Activated T-cell treated with anti-CD3 and anti-CD28 coated beads for 48 hours (primary cell): ENCODE measurements at places on chromosomes 7 and 10.
A peak's percentile ranks its signal among the peaks of the same experiment; 100 is the strongest.

GRCh38 chr10:75202321-75203045 is 8.1 kb upstream of the VDAC2 start:
- no peak for DNase-seq

GRCh38 chr7:141118767-141119166 is 44.9 kb downstream of the TMEM178B start:
- no peak for DNase-seq

GRCh38 chr10:122171302-122172075 is 99.6 kb upstream of the BTBD16 start:
- DNase-seq = no peak

DNA sequence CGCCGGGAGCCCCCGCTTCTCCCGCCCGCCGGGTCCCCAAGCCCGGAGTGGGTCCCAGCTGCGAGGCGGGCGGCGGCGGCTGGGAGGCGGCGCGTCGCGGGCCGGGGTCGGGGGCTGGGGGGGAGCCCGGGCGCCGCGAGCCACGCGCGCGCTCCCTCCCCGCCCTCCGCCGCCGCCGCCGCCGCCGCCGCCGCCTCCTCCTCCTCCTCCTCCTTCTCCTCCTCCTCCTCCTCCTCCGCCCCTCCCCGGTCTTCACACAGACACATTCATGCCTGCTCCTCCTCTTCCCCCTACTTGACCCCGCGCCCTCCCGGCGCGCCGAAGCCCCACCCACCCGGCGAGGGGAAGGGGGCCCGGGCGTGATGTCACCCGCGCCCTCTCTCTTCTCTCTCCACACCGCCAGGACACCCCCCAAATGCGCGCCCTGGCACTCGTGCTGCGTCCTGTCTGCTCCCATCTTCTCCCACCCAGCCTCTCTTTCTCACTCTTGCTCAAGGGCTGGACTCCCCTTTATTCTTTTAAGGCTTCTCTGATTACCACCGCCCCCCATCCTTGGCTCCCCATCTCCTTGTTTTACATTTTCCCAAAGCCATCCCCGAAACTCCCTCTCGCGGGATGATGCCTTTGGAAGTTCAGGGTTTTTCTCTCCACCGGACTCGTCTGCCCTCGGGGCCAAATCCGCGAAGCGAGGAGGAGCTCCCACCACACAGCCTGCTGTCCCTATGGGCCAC is 967 bp upstream of the GLI3 start:
- no peak for DNase-seq

DNA sequence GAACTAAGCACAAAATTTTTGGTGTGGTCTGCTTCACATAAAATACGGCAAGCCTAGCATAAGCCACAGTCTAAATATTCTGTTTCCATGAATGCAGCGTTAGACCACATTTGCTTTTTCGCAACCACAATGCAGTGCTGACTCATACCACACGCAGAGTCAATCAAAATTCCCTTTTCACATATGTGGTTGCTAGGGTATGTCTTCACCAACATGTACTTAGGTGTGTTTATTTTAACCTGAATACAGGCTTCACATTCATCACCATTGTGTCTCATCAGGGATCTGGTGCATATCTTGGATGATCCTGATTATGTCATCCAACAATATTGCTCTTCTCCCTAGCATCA is 90.8 kb downstream of the CHN2 start:
- DNase-seq = peak; percentile 34

GRCh38 chr10:111277661-111278060 is 200.8 kb downstream of the ADRA2A start:
- no peak for DNase-seq

DNA sequence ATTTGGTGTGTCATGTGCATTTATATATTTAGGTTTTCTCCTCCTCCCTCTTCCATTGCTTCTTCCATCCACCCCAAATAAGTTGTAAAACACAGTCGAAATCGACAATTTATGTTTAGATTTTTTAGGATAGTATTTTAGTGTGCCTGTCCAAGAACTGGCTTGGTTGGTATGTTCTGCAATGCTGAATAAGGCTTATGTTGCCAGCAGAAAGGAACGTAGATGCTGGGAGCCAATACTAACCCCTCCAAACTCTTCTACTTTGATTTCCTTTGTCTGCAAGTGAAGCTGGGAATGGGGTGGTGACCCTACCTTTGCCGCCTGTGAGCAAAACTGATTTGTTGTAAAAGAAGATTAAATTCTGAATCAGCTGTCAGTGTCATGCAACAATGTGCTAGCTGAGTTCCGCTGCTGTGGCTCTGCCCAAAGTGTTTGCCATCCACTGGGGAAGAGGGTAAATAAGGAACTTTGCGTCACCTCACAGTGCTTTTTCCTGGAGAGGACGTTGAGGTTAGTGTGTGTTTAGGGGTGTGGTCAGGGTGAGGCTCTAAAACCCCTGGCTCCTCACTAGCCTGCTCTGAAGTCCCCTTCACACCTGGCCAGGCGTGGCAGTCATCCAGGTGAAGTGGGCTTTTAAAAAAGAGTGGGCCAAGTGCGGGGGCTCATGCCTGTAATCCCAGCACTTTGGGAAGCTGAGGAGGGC is 44.4 kb downstream of the TACC2 start:
- no peak for DNase-seq

GRCh38 chr7:1572111-1572822 is 2.4 kb upstream of the PSMG3 start:
- no peak for DNase-seq

GRCh38 chr10:102714621-102715455 is at the start of gene SFXN2:
Gene SFXN2 (plus strand): TSS chr10:102714636. CDS start chr10:102726637, 12,001 bp downstream.
- DNase-seq = peak; percentile 42

- no peak for DNase-seq
Measured at GRCh38 chr10:122981066-122981464, 864 bp downstream of the PSTK start.

GRCh38 chr10:111996103-111996502 is 187.5 kb downstream of the GPAM start:
- DNase-seq = no peak

DNA sequence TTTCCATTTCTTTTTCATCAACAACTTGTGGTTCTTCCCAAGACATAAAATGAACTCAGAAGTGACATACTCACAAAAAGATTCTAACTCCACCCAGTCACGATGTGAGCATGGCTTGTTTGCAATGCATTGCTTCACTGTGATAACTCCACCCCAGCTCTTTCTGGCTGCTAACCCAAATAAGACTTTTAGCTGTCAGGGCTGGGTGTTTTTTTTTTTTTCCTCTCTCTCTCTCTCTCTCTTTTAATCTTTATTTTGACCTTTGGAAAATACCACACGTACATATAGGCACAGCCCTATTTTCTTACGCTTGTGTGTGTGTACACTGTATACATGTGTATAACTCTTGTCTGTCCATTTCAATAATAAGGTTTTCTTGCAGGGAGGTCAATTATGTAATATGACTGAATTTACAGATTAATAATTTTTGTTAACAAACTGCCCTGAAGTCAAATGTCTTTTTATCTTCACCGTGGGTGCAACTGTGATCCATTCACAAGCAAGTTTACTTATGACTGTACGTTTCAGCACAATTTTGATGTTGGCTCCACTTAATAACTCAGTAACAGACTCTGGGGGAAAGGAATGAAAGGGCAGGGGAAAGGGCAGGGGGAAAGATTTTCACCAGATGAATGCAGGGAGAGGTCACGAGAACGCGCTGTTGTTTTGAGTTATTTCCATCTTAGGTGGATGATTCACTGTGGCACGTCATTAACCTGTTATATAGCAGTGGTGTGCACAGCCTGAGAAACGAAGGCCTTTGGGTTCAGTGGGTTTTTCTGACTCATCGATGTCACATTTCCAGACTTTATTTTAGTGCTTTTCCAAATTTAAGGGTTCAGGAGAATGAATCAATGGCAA is 49.1 kb downstream of the APBB1IP start:
- peak; percentile 50 for DNase-seq

DNA sequence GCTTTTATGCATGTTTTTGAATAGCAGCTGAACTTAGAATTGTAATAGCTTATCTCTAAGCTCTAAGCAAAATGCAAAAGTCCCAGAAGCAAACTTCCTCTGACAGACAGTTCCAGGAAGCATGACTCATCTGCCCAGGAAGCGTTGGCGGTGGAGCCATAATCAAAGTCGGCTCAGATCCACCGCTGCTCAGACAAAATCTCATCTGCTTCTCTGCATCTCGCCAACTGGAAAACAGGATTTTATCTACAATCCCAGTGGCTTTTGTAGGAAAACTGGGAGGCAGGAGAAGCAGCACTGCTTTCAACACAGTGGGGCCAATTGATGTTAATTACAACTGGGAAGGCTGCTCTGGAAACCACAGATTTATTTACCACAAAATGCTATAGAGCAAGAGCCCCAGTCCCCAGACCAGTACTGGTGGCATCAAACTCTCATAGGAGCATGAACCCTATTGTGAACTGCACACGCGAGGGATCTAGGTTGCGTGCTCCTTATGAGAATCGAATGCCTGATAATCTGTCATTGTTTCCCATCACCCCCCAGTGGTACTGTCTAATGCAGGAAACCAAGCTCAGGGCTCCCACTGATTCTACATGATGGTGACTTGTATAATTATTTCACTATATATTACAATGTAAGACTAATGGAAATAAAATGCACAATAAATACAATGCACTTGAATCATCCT is 99.9 kb downstream of the CUBN start:
- peak; percentile 75 for DNase-seq

DNA sequence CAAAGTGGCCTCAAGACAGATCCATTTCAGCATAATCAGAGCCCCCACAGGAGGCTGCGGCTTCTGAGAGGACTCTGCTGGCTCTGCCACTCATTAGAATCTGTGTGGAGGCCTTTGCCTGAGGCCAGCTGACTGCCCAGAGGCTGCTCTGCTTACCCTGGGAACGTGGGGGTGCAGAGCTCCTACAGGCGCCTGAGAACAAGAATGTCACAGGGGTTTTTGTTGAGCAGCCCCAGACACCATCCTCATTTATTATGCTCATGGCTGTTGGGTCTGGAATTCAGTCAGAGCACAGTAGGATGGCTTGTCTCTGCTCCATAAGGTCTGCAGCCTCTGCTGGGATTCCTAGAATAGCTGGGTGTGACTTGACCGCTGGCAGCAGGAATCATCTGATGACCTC is 101.8 kb upstream of the GDF10 start:
- DNase-seq = no peak

GRCh38 chr10:130300608-130301020 is 164.4 kb downstream of the GLRX3 start:
- DNase-seq = peak; percentile 63

- no peak for DNase-seq
Measured at GRCh38 chr10:52226197-52226847, 87.8 kb upstream of the DKK1 start.

DNA sequence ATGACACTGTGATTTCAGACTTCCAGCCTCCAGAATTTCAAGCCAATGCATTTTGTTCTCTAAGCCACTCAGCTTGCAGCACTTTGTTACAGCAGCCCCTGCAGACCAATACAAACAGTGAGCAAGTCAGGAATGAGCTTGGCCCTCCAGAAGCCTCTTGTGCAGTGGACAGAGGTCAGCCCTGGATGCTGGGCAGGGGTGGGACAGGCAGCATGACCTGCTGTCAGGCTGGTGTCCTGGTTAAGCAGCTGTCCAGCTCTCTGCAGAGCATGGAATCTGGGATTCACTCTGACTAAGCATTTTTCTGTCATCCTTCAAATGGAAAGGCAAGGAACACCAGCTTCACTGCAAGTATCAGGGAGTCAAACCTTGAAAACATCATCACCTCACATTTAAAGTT is 85.5 kb upstream of the GDF10 start:
- DNase-seq = no peak

DNA sequence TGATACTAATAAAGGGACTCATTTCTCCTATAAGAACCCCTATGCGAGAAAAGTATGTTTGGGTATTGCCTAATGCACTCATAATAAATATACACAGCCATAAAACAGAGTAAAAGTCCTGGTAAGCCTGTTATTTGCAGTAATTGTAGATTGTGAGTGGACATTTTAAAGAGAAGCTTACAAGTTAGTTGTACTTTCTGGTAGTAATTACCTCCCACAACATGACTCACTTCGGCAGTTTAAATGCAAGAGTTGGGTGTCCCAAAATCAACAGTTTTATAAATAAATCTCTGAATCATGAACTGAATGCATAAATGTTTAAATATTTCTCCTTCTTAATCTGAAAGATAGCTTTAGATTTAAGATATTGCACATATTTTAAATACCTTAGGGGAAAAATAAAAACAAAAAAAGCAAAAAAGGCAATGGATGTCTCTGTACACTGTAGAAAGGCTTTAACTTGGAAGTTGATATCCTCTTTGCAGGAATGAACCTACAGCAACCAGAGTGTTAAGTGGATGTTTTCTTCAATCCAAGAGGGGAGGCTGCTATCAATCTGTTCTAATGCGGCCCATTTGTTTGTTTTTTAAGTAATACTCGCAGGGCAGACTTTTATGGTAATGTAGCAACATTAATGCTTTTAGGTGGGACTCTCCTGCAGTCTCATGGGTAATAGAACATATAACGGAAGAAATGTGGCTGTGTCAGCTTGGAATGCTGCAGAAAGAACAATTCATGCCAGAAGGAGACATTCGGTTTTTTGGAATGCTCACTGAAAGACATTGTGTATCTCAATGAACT is 57.3 kb upstream of the ZEB1 start:
- DNase-seq = no peak

DNA sequence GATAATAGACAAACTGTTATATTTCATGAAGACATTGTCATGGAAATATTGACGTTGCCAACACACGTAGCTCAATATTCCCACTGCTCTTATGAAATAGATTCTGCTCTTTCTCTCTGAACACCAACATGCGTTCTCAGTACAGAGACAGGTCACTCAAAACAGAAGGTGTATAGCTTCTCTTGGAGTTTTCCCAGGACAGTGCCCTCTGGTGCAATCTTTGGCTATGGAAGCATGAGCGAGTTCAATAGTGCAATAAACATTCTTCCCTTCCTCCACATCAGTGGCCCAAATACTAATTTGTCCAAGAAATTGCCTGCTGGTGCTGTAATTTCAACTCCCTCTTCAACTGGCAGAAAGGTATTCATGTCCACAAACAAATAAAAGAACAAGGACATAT is 145.3 kb downstream of the MAGI2 start:
- DNase-seq = no peak

GRCh38 chr7:115240242-115240641 is 318.3 kb downstream of the MDFIC start:
- no peak for DNase-seq

DNA sequence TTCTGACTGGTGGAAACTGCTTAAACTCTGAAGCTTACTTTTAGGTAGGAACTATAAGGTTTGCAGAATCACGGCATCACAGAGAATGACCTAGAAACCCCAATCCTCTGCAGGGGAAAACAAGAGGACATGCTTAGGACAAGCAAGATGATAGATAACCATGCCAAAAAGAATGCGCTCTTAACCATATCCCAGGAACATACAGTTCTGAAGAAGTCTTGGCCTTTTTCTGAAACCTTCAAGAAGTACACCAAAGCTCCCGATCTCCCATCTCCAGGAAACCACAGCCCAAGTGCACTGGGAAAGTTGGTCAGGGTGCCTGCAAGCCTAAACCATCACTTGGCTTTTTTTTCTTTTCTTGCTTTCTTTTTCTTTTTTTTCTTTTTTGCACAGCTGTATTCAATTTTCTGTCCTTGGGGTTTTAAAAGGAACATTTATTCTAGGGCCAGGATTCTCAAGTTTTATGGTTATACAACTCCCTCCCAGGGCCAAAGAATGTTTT is 12.2 kb upstream of the SVIL start:
- no peak for DNase-seq
